ENCODE measurements at places on chromosomes 2 and 18.

DNA sequence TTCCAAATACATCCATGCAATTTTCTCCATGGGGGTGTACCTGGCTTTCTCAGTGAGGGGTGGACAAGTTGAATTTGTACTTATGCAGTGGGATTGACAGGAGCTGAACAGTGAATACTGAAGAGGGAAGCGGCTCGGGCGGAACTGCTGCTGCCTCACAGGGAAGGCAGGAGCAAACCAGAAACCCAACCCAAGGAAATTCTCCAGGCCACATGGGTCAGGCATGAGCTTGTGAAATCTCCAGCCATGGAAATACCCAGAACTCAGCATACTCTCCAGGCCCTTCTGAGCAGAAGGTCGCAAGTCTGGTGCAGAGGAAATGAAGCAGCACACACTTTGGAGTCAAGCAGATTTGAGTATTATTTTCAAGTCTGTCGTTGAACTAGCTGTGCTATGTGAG lies 26.5 kb upstream of the INO80C start:
- no peak for DNase-seq

- no peak for DNase-seq
Measured at GRCh38 chr2:196459539-196459938, 180.0 kb upstream of the CCDC150 start.

GRCh38 chr2:172564376-172564775 lies 8.5 kb downstream of the PDK1 start:
- DNase-seq, result no peak

GRCh38 chr2:72457801-72458516 lies 310.3 kb upstream of the CYP26B1 start:
- no peak for DNase-seq

GRCh38 chr2:98444436-98445176 lies at the start of gene INPP4A:
Gene INPP4A (plus strand): TSS chr2:98444858. CDS start chr2:98520049, 75,191 bp downstream.
- peak; percentile 58 for DNase-seq

- DNase-seq, result no peak
Measured at GRCh38 chr2:145771525-145771924, 1251.6 kb upstream of the ZEB2 start.

GRCh38 chr18:46008531-46008930 lies 41.4 kb upstream of the EPG5 start:
- DNase-seq, result no peak

DNA sequence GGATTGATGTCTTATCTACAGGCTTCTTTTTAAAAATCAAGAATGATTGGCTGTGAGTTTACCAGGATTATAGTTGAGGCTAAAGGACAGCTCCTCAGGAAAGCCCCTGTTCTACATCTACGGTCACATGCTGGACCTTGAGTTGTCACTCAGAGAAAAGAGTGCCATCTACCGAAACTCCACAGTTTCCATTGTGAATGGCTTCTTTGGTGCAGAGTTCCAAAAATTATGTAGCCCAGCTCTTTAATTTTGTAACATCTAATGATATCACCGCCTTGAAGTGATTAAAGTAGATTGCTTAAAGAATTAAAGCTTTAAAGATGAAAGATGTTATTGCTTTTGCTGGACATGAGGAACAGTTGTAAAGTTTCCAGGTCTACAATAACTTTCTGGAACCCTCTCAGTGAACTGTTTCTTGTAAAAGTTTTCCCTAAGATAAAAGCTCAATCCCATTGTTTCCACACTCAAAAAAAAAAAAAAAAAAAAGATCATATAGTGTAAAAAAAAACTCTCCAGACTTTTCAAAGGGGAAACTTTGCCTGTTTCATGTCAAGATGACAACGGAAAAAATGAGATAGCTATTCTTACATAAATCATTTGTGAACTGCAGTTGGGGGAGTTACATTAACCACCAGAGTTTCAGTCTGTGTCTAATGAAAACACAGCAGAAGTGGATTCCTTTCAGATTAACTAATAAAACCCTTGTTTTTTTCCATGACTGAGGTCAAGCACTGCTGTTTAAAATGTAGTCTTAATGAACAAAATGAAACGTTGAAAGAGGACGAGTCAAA lies 4.3 kb downstream of the COL3A1 start:
- DNase-seq, result no peak

DNA sequence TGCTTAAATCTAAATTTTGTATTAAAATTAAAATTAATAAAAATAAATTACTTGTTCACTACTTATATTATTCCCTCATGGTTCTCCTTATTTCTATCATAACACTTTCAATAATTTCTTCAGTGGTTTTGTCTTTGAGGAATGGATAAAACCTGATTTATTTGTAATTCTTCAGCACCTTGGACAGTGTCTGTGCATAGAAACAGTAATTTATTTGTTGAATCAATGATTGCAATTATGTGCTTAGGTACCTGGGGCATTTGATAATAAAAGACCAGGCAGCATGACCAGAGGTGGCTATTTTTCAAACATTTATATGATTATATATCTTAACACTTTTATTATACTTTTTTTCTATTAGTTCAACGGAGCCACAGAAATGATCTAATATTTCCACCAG lies 1062.7 kb downstream of the DSC3 start:
- no peak for DNase-seq

GRCh38 chr2:134178138-134178877 lies 75.6 kb upstream of the MGAT5 start:
- DNase-seq, result no peak

DNA sequence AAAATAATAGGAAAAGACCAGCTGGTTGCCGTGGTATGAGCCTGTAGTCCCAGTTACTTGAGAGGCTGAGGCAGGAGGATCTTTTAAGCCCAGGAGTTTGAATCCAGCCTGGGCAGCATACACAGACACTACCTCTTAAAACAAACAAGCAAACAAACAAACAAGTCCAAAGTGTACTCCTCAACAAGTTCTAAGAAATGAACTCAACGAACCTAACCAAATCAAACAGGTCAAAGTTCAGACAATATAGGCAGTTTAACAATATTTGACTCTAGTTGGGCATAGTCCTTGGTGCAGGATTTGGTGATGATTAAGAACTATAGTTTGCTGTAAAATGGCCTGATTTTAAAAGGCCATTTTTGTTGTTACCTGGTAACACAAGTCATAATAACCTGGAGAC lies 41.9 kb upstream of the RHOB start:
- DNase-seq, result no peak

GRCh38 chr18:24930971-24931370 lies 421.0 kb downstream of the ZNF521 start:
- no peak for DNase-seq

- no peak for DNase-seq
Measured at GRCh38 chr18:46042571-46043123, 29.4 kb downstream of the PSTPIP2 start.

- DNase-seq, result no peak
Measured at GRCh38 chr2:54624591-54625071, 98.8 kb upstream of the EML6 start.

GRCh38 chr2:25505622-25506021 lies 163.9 kb upstream of the DNMT3A start:
- DNase-seq, result no peak

GRCh38 chr2:238515377-238515776 lies 88.7 kb downstream of the ASB1 start:
- DNase-seq, result no peak

DNA sequence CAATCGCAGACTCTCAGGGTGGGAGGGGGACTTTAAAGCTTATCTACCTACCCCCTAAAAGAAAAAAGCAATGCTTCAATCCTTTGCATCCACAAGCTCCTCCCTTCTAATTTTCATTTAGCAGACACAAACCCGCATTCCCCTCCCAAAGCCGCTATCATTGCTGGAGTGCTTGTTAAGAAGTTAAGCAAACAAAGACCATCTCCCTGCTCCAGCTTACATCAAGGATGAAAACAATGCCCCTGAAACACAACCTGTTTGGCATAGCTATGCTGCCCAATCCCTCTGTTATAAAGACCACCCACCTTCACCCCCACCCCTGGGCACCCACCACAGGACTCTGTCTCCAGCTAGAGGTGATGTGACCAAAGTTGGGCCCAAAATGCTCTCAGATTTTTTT lies 33.0 kb downstream of the REEP1 start:
- no peak for DNase-seq

- DNase-seq, result no peak
Measured at GRCh38 chr2:237393523-237393922, 20.4 kb downstream of the COL6A3 start.

DNA sequence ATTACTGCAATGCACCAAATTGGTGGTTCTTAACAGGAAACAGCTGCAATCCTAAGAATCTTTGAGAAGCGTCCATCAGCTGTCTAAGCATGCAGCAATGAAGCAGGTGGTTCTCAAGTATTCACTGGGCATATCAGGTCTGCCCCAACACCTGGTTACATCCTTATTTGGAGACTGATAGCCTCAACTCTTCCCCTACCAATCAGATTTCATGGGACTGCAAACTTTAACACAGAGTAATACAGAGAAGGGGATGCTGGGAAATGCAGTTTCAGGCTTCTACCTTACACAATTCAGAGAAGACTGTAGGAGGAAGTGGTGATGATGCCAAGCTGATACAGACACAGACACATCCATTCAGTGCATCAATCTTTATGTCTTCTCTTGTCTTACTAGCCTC lies 240.5 kb downstream of the BCL2 start:
- no peak for DNase-seq

GRCh38 chr2:12081481-12082210 lies 335.2 kb downstream of the LPIN1 start:
- no peak for DNase-seq

GRCh38 chr18:413233-413632 lies 87.3 kb downstream of the COLEC12 start:
- DNase-seq, result no peak

DNA sequence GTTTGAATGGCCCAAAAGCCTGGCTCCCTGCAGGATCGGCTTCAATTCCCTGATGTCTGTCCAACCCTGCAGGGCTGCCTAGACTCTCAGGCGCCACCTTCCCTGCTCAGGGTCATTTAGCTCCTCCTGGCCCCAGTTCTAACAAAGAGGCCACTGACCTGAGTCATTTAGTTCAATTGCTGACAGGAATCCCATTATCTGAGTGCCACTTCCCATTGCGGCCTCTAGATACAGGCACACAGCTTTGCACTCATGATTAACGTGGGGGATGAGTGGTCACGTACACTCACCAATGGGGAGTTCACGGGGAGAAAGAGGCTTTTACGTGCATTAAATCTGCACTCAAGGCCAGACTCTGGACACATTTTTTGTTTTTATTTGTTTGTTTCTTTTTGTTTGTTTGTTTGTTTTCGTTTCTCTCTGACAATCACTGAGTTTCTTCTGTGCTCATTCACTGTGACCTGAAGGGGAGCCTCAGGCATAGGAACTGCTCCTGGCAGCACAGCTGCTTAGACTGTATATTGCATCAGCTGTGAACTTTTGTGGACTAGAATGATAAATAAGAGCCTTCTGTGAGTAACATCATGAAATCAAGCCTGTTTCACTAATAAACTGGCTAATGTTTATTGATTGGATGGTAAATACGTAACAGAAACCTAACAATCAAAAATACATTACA lies 118.9 kb upstream of the CTNNA2 start:
- no peak for DNase-seq

DNA sequence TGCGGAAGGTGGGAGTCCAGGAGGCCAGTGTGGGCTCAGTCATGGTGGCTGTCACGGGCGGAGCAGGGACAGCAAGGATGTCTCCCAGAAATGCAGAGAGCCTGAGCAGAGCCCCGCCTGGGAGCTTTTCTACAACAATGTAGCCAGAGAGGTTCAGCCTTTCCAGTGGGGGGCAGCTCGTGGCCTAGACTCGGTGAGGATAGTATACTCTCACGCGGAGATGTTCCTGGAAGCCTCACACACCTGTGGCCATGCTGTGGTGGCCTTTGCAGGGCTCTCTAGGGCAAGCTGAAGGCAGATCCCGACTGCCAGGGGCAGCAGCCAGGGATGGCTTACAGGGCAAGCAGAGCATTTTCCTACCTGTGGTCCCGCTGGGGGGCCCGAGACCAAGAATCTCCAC lies 244.1 kb downstream of the LDLRAD4 start:
- no peak for DNase-seq

All from activated naive CD4-positive, alpha-beta T cell (primary cell).